ENCODE measurements at places on chromosomes 7 and 10. TPM values are rescaled to one million over a fixed set of nuclear protein-coding genes. Genes with fewer than 3 reads are reported as not detected.

GRCh38 chr7:67773081-67773480 is 776.4 kb downstream of the TYW1 start:
- no peak for DNase-seq

GRCh38 chr10:4888236-4888635 is 62.2 kb downstream of the AKR1E2 start:
- DNase-seq, result no peak

Gene ZNF138
- total RNA-seq, result 3.1 TPM

DNA sequence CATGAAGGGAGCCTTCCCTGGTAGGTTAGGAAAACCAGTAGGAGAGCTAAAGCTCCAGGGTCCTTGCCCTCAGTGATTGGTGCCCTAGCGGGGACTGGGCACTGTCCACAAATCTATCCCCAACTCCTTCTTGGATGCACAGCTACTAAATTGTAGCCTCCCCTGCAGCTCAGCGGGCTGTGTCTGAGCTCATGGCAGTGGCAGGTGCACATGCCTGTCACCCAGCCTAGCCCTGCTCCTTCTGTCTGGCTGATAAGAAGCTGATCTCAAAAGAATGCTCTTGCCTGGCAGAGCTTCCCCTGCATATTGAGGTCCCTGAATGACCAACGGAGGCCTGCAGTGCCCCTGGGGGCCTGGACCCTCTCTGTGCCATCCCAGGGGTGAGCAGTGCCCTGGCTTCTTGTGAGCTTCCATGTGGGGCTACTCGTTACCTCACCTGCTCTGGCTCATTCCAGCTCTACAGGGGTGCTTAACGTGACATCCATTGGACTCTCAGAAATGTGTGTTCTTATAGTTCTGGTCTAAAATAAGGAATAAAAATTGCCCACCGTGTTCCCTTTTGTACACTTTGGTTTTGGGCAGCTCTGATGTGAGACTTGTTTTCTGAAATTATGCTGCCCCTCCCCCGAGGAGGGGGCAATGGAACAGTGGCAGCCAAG is 59.8 kb upstream of the ANTXRL start:
- peak; percentile 55 for DNase-seq

DNA sequence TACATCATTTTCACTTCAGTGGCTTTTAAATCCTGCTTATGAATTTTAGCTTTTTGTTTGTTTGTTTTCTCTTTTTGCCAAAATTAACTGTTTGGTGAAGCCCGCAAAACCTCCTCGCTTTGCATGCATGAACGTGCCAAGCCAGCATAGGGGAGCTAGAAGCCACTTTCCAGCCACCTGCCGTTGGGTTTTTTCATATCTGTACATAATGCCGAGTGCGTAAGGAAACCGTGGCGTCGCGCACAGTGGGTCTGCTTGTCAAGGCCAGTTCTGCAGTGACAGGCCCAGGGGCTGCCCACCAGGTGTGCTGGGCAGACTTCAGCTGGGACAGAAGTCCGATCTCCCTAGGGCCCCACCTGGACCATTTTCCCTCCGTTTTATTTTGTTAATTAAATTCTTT is 41.1 kb downstream of the WIPI2 start:
- DNase-seq, result no peak

GRCh38 chr7:24970676-24971075 is 9.3 kb downstream of the OSBPL3 start:
- DNase-seq, result no peak

GRCh38 chr10:34641147-34641912 is 173.8 kb downstream of the PARD3 start:
- no peak for DNase-seq

GRCh38 chr10:38157270-38157685 is 63.1 kb downstream of the ZNF37A start:
- DNase-seq, result no peak
